GF-D8 (cell line): ENCODE measurements at places on chromosomes 5 and 9.

DNA sequence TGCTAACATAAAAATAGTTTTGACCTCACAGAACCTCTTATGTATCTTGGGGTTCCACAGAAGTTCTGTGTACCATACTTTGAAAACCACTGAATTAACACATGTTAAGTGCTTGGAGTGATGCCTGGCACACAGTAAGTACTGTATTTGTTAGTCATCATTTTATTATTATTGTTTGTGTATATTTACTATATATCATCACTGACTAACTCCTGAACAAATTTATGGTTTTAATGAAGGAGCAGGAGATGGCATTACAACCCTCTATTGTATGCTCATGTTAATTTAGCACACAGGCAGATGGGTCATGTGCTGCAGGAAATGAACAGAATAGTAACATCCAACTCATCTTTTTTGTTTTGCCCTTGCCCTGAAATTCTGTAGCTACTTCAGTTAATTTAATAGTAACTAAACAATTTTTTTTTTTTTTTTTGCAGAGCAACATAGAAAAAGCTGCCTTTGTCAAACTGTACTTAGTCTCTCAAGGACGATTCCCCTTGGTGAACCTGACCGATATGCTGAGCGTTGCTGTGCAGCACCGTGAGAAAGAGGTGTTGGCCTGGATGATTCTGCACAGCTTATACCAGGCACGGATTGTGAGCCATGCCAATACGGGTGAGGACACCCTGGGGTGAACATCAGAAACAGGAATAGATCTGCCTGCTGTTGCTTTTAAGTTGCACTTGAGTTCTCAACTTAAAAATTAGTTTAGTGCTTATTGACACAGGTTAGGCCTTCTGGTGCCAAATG lies 45.4 kb downstream of the HACD4 start:
- no peak for DNase-seq

DNA sequence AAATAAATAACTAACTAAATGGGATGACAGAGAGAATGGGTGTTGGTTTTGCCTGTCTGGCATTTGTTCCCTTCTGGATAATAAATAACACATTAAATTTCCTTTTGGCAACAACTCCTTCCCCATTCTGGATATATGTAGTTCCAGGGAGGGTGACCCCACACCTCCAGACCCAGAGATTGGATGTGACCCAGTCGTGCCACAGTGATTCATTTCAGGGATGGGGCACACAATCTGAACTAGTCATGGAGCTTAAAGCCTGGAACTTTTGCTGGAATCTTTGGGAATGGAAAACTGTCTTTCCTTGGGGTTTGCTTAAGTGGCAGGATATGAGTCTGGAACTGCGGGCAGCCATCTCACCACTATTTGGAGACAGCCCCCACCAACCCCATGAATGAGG lies 11.3 kb downstream of the KLF9 start:
- DNase-seq: no peak

DNA sequence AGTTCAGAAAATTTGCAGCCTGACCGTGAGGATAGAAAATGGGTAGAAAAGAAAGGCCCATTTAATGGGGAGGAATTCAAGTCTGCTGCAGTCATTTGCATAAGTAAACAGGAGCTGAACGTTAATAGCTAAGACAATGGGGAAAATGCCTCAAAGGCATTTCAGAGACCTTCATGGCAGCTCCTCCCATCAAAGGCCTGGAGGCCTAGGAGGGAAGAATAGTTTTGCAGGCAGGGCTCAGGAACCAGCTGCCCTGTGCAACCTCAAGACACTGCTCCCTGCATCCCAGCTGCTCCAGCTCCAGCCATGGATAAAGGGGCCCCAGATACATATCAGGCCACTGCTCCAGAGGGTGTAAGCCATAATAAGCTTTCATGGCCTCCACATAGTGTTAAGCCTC lies 32.2 kb upstream of the CDH18 start:
- DNase-seq: no peak

DNA sequence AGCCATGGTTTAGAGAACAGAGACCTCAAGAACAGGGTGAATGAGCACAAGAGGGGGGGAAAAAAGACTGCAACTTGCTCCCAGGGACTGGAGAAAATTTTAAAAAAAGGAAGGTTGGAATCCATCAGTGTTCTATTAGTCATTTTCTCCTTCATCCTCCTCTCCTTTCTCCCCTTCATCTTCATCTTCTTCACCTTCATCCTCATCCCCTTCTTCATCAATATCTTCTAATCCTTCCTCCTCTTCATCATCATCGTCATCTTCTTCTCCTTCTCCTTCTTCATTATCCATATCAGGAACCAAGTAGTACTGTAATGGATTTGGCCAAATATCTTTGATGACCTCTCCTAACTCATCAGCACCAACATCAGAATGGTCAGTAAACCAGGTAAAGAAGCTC lies 86.1 kb downstream of the LIX1 start:
- DNase-seq: no peak

DNA sequence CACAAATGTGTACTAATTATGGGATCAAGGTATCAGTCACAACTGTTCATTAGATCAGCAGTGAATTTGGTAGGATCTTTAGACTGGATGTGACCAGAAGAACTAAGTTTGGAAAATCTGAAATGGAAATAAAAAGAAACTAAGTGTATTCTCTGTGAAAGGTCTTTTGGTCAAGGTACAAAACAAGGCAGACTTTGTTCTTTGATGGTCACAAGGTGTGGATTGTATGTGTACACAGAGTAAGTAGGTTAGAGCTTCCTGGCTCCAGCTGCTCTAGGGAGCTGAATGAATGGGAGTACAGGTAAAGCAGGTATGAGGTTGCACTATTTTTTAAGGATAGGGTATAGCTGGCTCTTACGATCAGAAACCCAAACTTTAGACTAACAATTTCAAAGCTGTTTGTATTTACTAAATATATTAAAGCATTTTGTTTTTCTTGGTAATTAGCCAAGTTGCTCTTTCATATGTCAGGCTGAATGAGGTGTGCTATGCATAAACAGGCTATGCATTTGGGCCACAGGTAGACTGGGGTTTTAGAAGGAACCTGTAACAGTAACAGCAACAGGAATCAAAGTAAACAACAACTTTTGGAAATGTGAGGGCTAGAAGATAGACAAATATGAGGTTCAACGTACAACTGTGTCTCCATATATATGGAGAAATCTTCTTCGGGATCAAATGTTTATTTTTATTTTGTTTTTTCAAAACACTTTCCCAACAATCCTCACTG lies 32.5 kb downstream of the FAM169A start:
- DNase-seq: no peak

DNA sequence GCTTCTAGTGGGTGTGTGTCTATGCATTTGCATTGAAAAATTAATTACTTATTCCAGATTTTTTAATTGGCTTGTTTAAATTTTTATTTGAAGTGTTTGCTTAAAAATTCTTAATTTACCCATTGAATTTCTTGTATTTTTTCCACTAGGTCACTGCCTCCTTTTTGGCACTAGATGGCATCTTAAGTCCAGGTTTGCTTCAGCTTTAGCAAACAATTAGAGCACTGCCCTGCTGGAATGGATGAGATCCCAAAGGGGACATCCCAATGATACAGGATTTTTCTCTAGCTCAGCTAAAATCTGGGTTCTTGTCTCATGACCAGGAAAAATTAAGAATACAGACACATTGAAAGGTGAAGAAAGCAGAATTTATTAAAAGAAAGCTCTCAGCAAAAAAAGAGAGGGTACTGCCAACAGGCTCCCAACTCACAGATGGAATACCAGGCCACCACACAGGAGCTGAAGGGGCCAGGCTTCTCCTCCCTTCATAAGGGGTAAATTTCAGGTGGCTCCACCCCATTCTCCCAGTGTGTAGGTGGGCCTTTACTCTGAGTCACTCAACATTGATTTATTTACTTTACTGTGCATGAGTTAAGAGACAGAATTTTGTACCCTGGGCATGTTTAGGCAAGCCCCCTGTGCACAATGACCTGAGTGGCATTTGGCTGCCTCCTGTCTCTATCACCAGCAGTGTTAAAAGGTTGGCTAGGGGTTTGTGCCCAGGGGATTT lies 532.4 kb downstream of the ANXA1 start:
- DNase-seq: no peak
